ENCODE measurements at places on chromosomes 4 and X.
A peak's percentile ranks its signal among the peaks of the same experiment; 100 is the strongest.

DNA sequence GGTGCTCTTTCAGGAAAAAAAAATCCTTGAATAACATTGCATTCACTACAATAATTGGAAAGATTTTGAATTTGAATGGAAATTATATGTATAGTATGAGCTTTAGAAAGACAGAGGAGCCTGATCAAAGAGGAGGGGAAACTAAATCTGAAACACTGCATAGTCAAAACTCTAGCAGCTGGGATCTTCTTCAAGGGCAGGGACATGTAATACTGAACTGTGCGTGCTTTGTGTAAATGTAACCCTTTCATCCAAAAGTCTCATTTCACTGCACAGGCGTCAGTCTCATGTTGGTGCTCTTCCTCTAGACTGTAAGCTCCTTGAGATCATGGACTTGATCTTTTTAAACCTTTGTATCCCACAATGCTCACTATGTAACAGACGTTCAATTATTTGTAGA is 212.0 kb upstream of the JADE1 start:
- no peak for DNase-seq

- DNase-seq = no peak
Measured at GRCh38 chr4:171876636-171877035, 63.4 kb downstream of the GALNTL6 start.

GRCh38 chrX:13952581-13952980 is 77.1 kb downstream of the GEMIN8 start:
- DNase-seq = peak; percentile 7

GRCh38 chr4:80004319-80004718 is 68.7 kb downstream of the ANTXR2 start:
- no peak for DNase-seq

DNA sequence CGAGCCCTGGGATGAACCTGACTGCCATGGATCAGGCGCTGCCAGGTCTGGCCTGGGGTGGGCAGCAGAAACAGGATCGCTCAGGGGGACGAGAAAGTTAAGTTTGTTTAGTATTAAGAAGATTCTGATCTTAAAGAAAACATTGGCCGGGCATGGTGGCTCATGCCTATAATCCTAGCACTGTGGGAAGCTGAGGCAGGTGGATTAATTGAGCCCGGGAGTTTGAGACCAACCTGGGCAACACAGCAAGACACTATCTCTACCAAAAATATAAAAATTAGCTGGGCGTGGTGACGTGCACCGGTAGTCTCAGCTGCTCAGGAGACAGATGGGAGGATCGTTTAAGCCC is 696 bp upstream of the FLNA start:
- no peak for DNase-seq

GRCh38 chr4:45033676-45034419 is 307.5 kb upstream of the GNPDA2 start:
- no peak for DNase-seq

- DNase-seq = no peak
Measured at GRCh38 chr4:67933755-67934154, 29.5 kb downstream of the TMPRSS11A start.

GRCh38 chrX:13996650-13997049 is 33.0 kb downstream of the GEMIN8 start:
- DNase-seq = no peak

GRCh38 chr4:127685292-127685691 is 44.9 kb upstream of the SLC25A31 start:
- no peak for DNase-seq

DNA sequence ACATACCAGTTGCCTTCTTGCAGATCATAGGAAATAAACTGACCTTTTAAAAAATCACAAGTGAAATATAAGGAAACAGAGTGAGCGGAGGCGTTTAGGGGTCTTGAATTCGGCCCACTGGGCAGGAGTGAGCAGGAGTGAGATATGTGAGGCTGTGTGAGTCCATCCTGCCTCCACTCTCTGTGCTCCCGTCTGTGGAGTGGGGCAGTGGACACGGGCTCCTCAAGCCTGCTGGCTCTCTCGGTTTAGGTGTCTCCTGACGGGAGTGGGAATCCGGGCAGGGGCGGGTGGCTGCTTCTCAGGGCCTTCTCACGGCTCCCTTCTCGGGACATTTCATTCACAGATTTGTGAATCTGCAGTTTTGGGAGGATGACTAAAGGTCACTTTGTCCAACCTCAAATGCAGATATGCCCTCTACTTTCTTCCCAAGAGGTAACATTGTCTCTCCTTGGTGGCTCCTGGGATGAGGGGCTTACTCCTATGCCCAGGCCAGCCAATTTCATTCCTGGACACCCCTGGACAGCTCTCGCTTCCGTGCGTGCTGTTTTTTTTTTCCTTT is 27.6 kb downstream of the CYTL1 start:
- no peak for DNase-seq

GRCh38 chrX:55783723-55784122 is 66.2 kb downstream of the RRAGB start:
- no peak for DNase-seq

DNA sequence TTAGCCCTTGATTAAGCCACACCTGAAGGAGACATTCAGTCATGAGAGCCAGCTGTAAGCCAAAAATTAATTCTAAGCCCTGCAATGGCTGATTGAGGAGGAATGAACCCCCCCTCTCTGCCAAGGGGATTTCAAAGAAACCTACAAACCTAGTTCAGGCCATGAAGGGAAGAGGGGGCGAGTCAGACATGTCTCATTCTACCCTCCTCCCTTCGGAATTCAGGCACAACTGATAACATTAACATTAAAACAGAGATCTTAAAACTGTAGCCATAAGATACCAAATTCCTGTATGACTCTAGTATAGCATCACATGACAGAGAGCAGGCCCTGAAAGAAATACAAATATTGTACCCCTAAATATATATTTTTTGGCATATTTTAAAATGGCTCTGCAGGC is 40.4 kb upstream of the AFAP1 start:
- no peak for DNase-seq

- DNase-seq = no peak
Measured at GRCh38 chr4:144298519-144298918, 158.0 kb upstream of the GYPA start.

DNA sequence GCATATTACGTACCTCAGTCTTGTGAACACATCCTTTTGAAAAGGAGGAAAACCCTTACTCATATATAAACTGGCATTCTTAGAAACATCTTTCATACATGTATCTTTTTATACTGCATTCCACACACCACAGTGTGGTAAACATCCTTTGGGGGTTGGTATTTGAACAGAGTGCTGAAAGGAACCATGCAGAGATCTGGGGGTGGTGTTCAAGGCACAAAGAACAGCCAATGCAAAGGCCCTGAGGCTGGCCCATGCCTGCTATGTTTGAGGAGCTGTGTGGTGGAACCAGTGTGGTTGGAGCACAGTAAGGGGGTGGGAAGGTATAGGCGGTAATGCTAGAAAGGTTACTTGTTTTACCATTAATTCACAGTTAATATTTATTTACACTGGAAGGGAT is 2.0 kb downstream of the ELK1 start:
- DNase-seq = no peak

- no peak for DNase-seq
Measured at GRCh38 chrX:69038188-69038587, 127.1 kb downstream of the PJA1 start.

DNA sequence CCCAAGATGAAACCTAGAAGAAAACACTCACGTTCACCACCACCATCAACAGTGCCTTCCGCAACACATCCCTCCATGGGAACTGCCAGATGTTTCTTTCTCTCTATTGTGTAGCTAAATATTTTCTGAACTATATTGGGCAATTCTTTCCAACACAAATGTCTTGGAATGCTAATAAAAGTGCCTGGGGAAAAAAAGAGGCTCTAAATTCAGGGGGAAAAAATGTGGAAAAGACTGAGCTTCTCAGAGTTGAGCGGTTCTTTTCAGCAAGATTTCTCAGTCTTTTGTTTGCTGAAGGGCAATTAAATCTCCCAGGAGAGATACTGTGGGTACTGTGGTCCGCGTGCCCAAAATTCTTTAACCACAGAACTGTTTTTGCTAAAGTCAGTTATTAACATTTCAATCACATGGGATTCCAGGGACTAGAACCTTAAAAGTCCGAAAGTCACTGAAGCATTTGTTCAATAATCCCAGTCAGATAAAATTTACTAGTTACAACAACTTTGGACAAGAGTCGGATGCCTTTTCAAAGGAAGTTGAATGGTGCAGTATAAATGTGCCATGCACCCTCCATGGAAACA is 51.9 kb upstream of the DHRSX start:
- no peak for DNase-seq

DNA sequence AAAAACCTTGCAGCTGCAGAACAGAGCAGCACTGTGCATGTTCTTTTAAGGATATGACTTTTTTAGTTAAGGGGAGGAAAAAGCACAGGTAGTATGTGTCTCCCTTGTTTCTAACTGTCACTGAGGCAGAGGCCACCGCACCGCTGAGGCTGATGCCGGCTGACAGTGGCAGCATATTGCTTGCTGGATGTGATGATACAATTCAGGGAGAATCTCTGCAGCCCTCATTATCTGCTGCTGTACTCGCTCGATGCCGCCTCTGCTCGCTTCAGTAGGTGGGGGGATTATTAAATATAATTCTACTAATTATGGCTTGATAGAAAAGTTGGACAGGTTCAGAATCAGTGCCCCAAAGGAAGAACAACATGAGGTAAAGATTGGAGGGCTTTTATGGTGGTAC is 378.8 kb upstream of the NOCT start:
- no peak for DNase-seq
